Keratinocyte (primary cell): ENCODE measurements at places on chromosomes 16 and 17. TPM values are rescaled to one million over a fixed set of nuclear protein-coding genes. Genes with fewer than 3 reads are reported as not detected.

GRCh38 chr17:61720016-61720795 is 129.2 kb upstream of the NACA2 start:
- H3K27ac ChIP-seq: no peak overlapping the region
- no peaks in the 10 kb centered on the region for H3K4me1 ChIP-seq

DNA sequence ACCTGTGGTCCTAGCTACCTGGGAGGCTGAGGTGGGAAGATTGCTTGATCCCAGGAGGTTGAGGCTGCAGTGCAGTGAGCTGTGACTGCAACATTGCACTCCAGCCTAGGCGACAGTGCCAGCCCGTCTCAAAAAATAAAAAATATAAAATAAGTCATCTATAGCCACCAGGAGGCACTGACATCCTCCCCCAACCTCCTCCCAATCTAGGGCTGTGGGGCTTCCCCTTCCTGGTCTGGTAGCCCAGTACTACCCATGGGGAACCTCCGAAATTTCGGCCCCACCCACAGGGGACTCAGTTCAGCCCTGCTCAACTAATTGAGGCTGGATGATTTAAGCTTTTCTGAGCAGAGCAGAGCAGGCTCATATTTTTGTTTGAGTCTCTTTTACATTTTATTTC is 3.2 kb downstream of the ZSCAN10 start:
- no peak overlapping the region for H3K4me3 ChIP-seq
- H3K36me3 ChIP-seq: no peaks in the 10 kb centered on the region
- DNase-seq: no peak
- no peaks in the 10 kb centered on the region for H3K27me3 ChIP-seq
- peaks cover 10% of the 10 kb centered on the region for H3K4me1 ChIP-seq

DNA sequence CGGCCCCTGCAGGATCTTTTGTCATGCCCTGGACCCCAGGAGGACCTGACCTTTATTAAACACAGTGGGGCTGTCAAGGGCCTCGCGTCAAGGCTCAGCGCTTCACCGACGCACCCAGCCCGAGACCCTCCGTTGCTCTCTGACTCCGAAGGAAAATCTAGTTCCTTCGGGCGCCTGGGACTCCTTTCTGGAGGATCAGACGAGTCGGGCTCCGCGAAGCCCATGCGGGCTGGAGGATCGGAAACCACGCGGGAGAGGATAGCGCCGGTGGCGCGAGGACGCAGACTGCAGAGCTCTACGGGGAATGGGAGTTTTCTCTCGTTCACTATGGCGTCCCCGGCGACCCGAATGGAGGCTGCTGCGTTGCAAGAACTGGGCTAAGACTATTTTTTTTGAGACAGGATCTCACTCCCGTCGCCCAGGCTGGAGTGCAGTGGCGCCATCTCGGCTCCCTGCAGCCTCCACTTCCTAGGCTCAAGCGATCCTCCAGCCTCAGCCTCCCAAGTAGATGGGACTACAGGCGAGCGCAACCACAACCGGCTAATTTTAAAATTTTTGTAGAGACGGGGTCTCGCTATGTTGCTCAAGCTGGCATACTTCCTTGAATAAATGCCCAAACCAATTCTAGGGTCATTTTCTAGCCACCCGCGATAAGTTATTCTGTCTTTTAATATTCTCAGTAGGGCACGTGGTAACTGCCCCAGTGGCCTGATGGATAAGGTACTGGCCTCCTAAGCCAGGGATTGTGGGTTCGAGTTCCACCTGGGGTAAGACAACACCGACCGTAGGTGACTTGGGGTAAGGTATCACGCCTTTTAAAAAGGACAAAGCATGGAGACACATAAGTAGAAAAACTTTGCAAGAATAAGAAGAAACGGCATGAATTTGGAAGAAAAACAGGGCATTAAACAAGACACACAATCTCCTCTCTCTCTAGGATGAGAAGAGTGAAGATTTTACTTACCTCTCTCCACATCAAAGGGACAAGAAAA is 5.5 kb downstream of the OR1F1 start:
- no peak overlapping the region for H3K4me3 ChIP-seq
- no peak for DNase-seq
- H3K36me3 ChIP-seq: no peaks in the 10 kb centered on the region
- no peaks in the 10 kb centered on the region for H3K27me3 ChIP-seq
- H3K4me1 ChIP-seq: peaks cover 11% of the 10 kb centered on the region

DNA sequence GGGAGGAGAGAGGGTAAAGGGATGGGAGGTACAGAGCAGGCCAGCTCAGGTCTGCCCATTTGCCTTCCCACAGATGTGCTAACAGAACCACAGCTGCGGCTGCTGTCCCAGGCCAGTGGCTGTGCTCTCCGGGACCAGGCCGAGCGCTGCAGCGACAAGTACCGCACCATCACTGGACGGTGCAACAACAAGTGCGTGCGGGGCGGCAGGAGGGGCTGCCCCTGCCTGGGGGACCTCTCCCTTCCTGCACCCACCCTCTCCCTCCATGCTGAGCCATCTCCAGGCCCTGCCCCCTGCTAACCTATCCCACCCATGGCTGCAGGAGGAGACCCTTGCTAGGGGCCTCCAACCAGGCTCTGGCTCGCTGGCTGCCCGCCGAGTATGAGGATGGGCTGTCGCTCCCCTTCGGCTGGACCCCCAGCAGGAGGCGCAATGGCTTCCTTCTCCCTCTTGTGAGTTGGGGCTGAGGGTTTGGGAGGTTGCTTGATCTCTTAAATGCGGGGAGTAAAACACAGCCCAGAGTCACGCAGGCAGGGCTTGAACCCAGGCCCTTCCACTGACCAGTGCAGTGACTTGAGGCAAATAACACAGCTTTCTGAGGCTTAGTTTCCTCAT is 1.2 kb downstream of the EPX start:
- H3K27me3 ChIP-seq: no peaks in the 10 kb centered on the region
- H3K4me1 ChIP-seq: peaks cover 9% of the 10 kb centered on the region
- no peak overlapping the region for H3K4me3 ChIP-seq

GRCh38 chr17:53912117-53912516 is 89.4 kb downstream of the KIF2B start:
- H3K27me3 ChIP-seq: no peaks in the 10 kb centered on the region
- H3K36me3 ChIP-seq: no peaks in the 10 kb centered on the region
- H3K4me1 ChIP-seq: no peaks in the 10 kb centered on the region
- no peak overlapping the region for H3K27ac ChIP-seq
- no peak for DNase-seq

DNA sequence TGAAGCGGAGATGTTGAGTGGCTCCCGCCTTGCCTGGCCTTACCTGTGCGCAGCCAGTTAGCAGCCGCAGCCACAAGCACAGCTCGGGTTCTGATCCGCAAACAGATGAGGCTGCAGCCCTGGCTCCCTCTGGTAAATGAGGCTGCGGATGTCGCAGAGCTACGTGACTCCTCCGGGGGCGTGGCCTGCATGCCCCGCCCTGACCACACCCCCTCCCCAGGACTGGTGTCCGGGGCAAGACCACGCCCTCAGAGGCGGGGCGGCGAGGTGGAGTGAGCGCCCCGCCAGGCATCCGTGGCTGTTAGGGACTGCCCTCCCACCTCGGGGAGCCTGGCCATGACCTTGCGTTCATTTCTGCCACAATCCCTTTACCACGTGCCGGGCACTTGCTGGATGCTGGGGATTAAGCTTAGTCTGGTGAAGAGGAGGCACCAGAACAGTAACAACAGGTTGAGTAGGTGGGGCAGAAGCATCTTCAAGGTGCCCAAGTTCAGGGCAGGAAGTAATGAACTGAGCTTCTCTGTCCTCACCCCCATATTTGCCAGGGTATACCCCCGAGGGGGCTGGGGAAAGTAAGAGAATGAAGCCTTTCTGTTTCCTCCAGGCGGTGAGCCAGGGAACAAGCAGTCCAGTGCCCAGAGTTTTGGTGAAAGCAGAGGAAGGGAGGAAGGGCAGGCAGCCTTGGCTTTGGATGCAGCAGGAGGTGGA is at the start of gene ALDOC:
TSS of gene ALDOC (minus strand) at position 138 of the 708 bp plus-strand sequence. CDS start 1,363 bp downstream, outside the sequence.
- peaks cover 12% of the 10 kb centered on the region for H3K4me1 ChIP-seq
- H3K27ac ChIP-seq: peak within 1 kb of the TSS; percentile 16
- peaks cover 29% of the 10 kb centered on the region for H3K36me3 ChIP-seq
- peak within 1 kb of the TSS; percentile 47 for H3K4me3 ChIP-seq
- peak; percentile 86 for DNase-seq

DNA sequence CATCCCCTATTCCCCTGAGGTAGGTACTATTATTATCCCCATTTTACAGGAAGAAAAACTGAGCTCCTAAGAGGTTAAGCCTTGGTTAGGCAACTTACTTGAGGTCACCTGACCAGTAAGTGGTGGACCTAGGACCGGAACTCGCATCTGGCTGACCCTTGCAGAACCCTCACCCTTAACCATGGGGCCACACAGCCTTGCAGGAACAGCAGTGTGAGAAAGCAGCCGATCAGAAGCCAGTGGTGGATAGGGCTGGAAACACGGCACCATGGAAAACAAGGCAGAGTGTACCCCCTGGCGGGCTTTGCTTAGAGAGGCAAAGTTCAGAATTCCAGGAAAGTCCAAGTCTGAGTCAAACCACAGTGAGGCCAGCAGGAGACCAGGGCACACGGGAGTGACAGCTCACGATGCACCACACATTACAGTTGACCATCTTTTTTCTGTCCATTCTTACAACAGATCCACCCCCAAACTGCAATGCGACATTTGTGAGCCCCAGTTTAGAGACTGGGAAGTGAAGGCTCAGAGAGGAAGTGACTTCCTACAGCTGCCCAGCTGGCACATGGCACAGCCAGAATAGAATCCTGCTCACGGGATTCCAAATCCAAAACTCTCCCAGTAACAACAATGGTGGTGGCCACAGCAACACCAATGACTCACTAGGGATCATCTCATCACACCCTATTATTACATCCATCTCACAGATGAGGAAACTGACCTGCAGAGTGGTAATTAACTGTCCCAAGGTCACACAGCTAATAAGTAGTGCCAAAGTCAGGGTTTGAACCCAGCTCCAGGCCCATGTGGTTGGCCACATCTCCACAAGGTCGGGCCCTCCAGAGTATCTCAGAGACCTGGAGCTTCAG is 20.3 kb downstream of the KIFC3 start:
- H3K27me3 ChIP-seq: no peaks in the 10 kb centered on the region
- peaks cover 34% of the 10 kb centered on the region for H3K36me3 ChIP-seq
- H3K27ac ChIP-seq: no peak overlapping the region
- H3K4me1 ChIP-seq: no peaks in the 10 kb centered on the region
- no peak for DNase-seq
- H3K4me3 ChIP-seq: no peak overlapping the region

DNA sequence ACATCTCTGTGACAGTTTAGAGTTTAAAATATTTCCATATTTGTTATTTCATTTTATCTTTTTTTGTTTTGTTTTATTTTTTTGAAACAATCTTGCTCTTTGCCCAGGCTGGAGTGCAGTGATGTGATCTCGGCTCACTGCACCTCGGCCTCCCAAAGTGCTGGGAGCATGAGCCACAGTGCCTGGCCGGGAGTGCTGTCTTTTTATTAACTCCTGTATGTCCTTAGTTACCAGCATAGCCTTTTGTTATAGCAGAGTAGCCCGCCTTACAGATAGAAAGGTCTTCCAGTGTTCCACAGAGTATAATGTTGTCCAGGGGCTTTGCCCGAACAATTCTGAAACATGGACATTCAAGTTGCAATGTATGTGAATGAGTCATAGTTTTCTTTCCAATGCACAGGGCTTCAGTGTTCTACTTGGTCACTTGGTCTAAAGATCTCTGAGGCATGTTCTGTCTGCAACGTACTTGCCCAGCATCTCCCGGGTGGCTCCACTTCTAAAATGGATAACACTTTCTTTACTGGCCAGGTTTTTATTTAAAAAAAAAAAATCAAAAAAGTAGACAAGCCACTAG is 125.6 kb downstream of the KCNJ18 start:
- H3K4me1 ChIP-seq: no peaks in the 10 kb centered on the region
- H3K36me3 ChIP-seq: no peaks in the 10 kb centered on the region
- H3K27me3 ChIP-seq: no peaks in the 10 kb centered on the region
- no peak for DNase-seq
- no peak overlapping the region for H3K27ac ChIP-seq

GRCh38 chr17:4936436-4936835 is 3.4 kb downstream of the SLC25A11 start:
- peaks cover 19% of the 10 kb centered on the region for H3K36me3 ChIP-seq
- H3K27me3 ChIP-seq: no peaks in the 10 kb centered on the region
- no peak for DNase-seq
- H3K27ac ChIP-seq: no peak overlapping the region
- H3K4me1 ChIP-seq: peaks cover 16% of the 10 kb centered on the region

The PDILT gene
- not detected in 3 replicates for polyA plus RNA-seq

The TBC1D3C gene
- not detected in 3 replicates for polyA plus RNA-seq
